ENCODE measurements at places on chromosomes 5 and 9. TPM values are rescaled to one million over a fixed set of nuclear protein-coding genes. Genes with fewer than 3 reads are reported as not detected.

DNA sequence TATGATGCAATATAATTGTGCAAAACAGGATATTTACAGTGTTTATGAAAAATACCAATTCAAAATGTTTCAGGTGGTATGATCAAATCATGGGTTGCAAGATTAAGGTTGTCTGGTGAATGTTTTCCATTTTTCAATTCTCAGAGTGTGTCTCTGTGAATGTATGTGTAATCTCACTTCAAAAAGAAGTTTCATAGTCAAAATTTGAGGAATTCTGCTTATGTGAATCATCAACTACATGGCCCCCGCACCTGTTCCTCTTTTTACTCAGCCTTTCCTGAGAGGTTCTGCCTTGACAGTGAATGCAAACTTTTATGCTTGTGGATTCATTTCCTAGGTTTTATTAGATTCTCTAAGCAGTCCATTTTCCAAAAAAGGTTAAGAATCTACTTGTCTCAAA is 32.1 kb downstream of the KCTD16 start:
- DNase-seq, result no peak

- no peak for DNase-seq
These were observed 64.3 kb upstream of the MYO10 start for GRCh38 chr5:17000291-17000939.

- no peak for DNase-seq
These were observed 34.6 kb upstream of the NDFIP1 start for GRCh38 chr5:142074006-142074405.

The FREM1 gene
- total RNA-seq, result 0.20 TPM

DNA sequence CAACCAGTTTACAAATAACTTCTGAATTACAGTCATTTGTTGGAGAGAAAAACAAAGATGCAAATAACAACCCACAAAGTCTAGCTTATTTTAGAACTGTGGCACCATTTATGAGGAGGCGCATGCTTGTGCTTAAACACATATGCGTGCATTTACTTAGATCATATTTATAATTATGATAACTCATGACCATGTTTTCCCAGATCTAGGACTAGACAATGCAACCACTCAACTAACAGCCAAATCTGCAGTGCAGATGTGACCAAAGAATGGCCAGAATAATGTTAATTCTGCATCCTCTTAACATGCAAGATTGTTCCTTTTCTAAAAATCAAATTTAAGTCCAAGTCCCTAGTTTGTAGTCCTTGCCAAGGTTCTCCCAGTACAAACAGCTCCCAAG is 167.3 kb upstream of the FST start:
- DNase-seq, result no peak

- no peak for DNase-seq
These were observed 244.0 kb downstream of the EPB41L4A start for GRCh38 chr5:112174959-112175594.

GRCh38 chr9:135136481-135136880 is 49.0 kb downstream of the OLFM1 start:
- DNase-seq, result no peak

The LTC4S gene
- 0.66 TPM for total RNA-seq

DNA sequence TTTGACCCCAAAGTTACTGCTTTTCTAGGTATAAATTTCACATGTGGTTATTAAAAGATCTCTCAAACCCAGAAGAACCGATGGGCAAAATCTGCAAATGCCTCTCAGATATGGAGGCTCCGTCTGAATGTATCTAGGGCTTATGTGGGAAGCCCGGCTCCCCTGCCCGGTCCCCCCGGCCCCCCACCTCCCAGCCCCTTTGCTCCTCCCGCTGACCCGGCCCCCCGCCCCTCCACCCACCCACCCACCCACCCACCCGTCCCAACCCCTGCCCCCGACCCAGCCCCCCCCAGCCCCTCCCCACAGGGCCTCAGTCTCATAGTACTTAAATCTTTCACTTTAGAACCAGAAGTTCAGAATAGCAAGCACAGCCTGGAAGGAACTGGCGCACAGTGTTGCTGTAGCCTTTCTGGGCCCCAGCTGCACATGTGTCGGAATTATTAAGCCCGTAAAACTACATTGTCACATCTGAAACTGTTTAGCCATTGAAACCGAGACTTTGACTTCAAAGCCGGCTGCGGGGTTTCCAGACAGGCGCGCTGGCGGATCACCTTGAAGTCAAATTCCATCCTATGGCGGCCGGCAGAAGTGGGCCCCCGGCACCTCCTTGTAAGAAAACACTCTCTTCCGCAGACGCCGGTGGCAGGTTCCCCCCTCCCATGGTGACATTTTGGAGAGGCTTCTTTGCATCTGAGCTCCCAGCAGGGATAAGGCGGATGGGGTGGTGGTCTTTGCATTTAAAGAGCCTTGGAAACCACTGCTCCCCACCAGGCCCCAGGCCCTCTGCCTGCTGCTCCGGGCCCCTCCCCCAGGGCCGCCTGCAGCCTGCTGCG is 12.8 kb downstream of the NKD2 start:
- no peak for DNase-seq

The STING1 gene
- 89.4 TPM for total RNA-seq

GRCh38 chr9:100071271-100071670 is 27.5 kb downstream of the ERP44 start:
- DNase-seq, result no peak

The CDC20B gene
- total RNA-seq, result 0.07 TPM

DNA sequence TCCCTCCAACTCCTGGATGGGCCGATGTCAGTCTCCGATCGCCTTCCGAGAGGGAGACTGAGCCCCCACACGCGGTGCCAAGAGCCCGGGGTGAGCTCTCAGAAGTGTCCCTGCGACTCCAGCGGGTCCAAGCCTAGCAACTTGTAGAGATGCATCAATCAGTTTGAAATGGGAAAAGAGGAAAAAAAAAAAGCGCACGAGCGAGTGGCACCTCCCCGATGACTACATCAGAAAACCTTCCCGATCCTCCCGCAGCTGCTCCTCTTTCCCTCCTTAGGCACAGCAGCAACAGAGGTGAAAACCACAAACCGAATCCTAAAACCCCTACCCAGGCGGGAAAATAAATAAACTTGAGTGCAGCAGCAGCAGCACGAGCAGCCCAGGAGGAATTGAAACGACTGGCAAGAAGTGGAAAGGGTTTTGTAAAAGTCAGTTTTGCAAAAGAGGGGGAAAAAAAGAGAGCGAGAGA is 1.0 kb upstream of the EFNA5 start:
- DNase-seq, result no peak

The CLIC3 gene
- 0.33 TPM for total RNA-seq

The NFIB gene
- total RNA-seq, result 85.5 TPM

The GARNL3 gene
- 3.1 TPM for total RNA-seq

DNA sequence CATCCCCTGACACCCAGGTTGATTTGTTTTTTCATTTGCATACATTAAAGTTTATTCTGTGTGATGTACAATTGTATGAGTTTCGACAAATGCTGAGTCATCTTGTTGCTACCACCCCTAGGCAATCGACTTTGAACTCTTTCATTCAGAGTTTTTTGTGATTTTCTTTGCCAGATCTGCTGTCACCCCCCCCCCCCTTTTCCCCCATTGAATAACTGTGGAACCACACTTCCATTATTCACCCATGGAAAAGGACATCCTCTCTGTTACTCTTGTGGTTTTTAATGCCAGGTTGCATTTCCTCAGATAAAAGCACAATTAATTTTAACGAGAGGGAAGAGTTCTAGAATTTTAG is 13.7 kb upstream of the FAM120AOS start:
- DNase-seq, result no peak

DNA sequence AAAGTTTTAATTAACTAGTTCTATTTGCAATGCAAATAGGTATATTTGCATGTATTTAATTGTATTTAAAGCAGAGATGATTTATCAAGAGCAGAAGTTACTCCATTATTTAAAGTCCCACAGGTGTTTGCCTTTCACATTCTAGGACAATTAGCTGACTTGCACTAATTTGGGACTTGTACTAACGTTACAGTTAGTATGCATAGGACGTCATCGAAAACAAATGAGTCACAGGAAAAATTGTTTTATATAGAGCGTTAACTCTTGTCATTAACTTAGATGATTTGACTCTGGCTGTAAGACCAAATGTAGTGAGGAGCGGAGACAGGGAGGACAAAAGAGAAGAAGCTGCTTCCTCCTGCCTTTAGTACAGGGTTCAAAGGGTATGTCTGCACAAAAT is 126.1 kb upstream of the IFNE start:
- no peak for DNase-seq

GRCh38 chr5:32406650-32407049 is 37.9 kb downstream of the ZFR start:
- no peak for DNase-seq

The LIFR gene
- 37.4 TPM for total RNA-seq

DNA sequence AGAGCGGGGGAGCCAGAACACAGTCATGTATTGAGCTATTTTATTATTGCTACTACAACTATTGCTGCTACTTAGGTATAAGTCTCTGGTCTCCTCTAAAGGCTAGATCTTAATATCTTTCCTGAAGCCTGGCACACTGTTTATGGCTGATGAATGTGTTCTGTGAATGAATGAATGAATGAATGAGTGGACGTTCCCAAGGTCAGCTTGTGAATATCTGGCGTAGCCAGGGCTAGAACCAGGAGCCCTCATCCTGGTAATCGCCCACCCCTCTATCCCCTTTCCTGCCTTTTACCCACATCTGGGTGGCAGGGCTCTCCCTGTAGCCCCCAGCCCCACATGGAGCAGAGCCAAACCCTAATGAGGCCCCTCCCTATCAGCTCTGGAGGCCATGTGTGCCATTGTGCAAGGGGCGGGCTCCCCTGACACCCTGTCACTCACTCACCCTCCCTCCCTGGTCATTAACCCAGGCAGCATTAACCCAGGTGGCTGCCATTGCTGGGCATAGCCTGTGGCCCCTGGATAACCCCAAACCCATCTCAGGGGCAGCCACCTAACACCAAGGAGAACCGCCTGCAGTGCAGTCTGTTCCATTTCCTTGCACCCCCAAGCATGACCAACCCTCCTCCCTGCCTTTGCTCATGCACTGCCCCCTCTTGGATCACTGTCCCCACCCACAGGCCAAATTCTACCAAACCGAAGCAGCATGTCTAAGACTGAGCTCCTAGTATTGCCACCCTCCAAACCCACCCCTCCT is 2.0 kb upstream of the AKNA start:
- DNase-seq, result no peak

DNA sequence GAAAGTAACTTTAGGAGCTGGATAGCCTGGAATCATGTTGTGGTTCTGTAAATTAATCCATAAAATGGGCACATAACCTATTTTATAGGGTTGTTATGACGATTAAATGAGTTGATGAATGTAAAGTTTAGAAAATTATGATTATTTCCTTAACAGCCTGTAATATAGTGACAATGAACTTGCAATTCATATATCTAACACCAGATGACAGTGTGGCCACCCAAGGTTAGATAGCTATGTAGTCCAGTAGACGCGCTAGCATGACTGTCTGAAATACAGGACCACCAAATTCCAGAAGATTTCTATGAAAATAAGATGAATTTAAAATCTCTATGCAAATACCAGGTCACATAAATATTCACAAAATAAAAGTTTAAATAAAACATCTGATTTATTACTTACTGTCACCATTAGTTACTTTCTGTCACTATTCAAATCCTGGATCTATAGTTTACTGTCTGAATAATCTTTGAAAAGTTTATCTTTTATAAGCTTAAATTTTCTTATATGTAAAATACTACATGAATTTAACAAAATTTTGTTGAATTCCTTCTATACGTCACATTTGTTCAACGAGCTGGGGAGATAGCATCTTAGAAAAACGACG is 26.1 kb upstream of the MACIR start:
- no peak for DNase-seq

- no peak for DNase-seq
These were observed 6.4 kb downstream of the TNFSF15 start for GRCh38 chr9:114799441-114799840.

GRCh38 chr9:106531491-106531890 is 331.5 kb upstream of the ZNF462 start:
- DNase-seq, result no peak

DNA sequence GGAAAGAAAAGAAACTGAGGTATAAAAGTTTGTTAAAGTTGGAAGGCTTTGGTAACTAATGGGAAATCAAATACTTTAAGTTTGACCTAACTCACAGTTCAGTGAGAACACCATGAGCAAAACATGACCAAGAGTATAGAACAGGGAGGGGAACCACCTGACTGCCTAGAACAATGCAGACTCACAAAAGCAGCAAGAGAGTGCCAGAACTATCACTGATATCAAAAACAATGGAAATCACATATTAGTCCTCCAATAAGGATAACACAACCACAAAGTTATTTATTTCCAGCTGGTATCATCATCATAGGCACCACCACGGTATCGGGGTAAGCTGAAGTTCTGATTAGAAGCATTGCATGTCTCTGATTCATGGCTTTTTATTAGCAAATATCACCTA is 77.5 kb downstream of the TRPM6 start:
- no peak for DNase-seq

DNA sequence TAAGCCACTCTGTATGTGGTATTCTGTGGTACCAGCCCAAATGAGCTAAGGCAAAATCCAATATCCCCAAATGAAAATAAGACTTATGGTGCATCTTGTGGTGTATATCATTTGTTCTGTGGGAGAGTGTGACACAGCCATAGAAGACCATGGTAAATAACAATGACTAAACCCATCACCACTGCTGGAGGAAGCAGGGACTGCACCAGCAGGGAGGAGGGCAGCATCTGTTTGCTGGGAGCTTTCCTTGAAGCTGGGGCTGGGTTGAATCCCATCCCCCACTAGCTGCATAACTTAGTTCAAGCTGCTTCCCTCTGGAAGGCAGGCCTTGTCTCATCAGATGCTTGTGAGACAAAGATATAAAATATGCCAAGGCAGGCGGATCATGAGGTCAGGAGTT is 14.2 kb downstream of the GADD45G start:
- DNase-seq, result no peak

GRCh38 chr9:34986540-34987047 is 3.0 kb upstream of the DNAJB5 start:
- no peak for DNase-seq

DNA sequence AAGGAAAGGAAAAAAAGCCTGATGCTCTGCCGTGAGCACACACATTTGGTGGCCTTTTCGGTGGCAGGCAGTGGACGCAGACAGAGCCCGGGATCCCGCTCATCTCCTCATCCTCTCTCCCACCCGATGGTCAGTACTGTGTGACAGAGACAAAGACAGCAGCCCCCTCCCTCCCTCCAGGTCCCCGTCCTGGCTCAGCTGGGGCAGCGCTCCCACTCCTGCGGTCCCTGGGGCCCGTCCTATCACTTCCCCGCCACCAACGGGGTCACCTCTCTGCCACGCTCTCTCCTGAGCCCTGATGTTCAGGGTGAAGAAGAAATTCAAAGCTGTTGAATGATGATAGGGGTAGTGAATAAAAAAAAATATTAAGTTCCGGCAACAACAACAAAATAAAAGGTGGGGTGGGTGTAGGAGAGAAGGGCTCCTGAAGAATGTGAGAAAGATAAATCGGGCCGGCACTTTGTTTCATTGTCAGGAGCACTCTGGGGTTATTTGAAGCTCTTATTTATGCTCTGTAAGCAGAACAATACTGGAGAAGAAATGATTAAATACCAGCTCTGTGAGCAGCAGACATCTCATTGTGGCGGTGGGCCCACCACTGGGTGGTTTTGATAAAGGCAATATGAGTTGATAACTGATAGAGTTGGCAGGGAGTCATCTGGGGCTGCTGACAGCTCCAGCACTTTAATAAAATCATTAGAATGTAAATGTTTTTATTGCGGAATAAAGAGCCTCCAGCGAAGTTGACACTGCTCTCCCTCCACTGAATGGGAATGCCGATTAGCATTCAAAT is 417.7 kb downstream of the IRX1 start:
- no peak for DNase-seq

- DNase-seq, result no peak
These were observed 104.6 kb downstream of the MTX3 start for GRCh38 chr5:79886456-79886855.

Data from pulmonary artery endothelial cell (primary cell).